Urinary bladder (tissue), 4 donors: ENCODE measurements at places on chromosomes 2 and 18. TPM values are rescaled to one million over a fixed set of nuclear protein-coding genes. Genes with fewer than 3 reads are reported as not detected.

CTNNA2 gene
- total RNA-seq: 14.0 TPM

LCT gene
- not detected for total RNA-seq

MC5R gene
- not detected for total RNA-seq

CDK15 gene
- total RNA-seq: 3.7 TPM

GLI2 gene
- total RNA-seq: 11.3 TPM

GALR1 gene
- total RNA-seq: 1.1 TPM
